T1000 (cell line): ENCODE measurements at places on chromosomes 6 and 20.

- DNase-seq: no peak
These were observed at the start of gene PXDC1 for GRCh38 chr6:3751077-3751729. Gene PXDC1, minus strand, starts transcription at chr6:3751713. Its CDS starts 182 bp downstream, at chr6:3751531.

- no peak for DNase-seq
These were observed 112.8 kb downstream of the ADTRP start for GRCh38 chr6:11665604-11666326.

GRCh38 chr6:23584134-23584763, 541.8 kb upstream of the NRSN1 start:
- DNase-seq: no peak

- no peak for DNase-seq
These were observed 60.5 kb downstream of the CD83 start for GRCh38 chr6:14178083-14178445.

DNA sequence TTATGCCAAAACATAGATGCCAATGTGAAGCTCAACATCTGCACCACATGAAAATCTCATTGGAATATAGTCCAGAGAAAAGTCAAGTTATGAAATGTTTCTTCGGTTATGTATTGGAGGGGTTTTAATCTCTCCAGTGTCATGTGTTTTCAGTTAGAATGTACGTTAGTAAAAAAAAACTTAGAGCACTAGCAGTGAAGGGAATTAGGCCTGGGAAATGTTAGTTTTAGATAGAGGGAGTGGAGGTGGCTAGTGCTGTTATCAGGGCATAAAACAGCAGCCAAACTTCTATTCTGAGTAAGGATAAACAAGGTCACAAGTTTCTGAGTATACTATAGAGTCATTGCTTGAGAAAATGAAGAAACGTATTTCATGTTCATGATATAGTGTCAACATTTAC, 42.9 kb downstream of the HDGFL1 start:
- DNase-seq: no peak

- DNase-seq: no peak
These were observed 3.5 kb upstream of the DEFB110 start for GRCh38 chr6:50025258-50025657.

DNA sequence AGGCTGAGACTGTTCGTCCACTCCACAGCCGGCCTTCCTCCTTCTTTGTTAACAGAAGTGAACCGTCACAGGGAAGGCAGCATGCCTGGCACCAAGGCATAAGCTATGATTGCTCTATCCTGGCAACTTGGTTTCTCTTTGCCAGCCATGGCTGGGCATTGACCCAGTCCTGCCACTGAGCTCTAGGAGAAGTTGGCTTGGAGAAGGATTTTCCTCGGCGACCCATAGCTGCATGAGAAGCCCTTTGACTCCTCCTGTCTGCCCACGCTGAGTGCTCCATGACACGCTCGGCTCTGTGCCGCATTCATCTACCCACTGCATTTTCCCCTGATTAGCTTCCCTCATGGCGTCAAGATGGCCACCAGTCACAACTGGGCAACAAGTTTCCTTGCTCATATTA, 111.8 kb upstream of the EXOC2 start:
- no peak for DNase-seq

DNA sequence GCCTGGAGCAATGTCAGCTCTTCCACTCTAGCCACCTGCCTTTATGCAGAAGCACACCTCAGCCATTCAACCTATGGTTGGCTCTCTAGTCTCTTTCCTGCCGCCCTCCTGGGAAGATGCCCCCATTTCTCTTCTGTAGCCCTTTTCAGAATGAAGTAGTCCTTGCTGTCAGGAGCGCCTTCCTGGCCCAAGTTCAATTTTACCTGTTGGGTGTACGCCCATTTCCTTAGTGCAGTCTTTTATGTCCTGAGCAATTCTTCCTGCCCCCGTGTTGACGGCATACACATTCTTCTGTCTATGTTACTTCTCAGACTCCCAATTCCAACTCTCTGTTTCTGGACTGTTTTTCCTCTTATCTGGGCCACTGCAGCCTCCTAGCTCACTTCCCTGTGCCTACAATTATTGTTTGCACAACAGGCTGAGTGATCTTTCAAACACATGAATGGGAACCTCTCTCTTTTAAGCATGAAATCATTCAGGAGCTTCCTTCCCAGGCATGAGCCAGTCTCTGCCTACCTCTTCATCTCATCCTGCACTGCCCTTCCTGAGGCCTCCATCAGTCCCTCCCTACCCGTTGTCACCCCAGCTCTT, 389.2 kb downstream of the CD83 start:
- no peak for DNase-seq

- no peak for DNase-seq
These were observed 157.1 kb upstream of the SMLR1 start for GRCh38 chr6:130670142-130670541.

DNA sequence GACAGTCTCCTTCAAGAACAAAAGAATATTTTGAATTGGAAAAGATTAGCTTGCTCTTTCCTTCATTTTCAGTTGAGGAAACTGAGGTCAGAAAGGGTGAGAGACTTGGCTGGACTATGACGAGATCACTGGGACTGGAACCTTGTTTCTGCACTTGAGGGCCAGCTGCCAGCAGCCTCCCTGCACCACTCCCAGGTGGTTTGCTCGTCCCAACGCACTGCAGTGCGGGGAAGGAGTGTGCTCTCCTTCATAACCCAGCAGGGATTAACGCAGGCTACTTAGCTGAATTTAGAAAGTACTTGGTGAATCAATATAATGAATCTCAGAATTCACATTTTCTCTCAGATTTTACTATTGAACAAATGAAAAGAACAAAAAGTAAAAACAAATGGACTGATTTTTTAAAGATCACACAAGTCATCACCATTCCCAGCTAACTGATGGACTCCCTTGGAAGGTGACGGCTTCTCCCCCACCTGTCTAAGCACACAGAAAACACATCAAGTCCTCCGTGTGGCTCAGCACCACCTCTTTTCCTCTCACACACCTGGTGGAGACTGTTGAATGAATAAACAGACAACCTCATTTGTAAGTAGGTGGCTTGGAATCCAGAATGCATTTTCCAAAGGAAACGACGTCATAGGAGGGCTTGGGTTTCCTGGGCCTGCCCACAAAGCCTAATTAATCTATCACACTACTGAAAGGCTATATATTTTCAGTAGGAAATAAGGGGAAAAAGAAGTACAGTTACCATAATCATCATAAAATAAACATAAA, 121.0 kb downstream of the QRSL1 start:
- no peak for DNase-seq

- no peak for DNase-seq
These were observed 8.1 kb downstream of the NPBWR2 start for GRCh38 chr20:64099086-64099786.

- DNase-seq: no peak
These were observed 52.1 kb upstream of the VSTM2L start for GRCh38 chr20:37850724-37851355.

- DNase-seq: no peak
These were observed 33.4 kb upstream of the SLC35B3 start for GRCh38 chr6:8468552-8469356.

DNA sequence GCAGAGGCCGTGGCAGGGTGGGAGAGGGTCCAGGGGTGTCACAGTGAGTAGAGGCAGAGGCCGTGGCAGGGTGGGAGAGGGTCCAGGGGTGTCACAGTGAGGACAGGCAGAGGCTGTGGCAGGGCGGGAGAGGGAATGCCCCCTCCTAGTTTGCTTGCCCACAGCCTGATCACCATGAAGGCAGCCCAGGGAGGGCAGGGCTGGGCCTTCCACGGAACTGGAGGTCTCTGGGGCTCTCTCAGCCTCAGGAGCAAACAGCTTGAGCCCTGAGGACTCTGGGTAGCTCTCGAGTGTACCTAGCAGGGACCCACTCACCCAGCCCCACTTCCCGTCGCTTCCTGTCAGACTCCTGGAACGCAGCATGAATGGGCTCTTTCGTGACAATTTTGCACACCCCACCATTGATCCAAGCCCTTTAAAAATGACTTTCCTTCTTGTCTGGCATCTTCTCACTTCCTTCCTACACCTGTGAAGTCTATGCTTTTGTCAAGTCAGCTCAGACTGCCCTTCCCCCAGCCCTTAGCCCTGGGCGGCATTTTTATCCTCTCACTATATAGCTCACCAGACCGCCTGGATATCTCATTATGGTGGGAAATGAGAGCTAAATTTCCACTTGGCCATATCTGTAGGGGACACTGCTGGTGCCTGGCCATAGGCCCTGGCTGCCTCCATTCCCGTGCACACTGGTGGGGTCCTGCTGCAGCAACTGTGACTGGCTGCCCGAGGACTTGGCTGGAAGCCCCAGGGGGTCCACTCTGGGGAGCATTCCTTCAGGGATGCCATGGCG, 140.3 kb downstream of the CDC5L start:
- DNase-seq: no peak

DNA sequence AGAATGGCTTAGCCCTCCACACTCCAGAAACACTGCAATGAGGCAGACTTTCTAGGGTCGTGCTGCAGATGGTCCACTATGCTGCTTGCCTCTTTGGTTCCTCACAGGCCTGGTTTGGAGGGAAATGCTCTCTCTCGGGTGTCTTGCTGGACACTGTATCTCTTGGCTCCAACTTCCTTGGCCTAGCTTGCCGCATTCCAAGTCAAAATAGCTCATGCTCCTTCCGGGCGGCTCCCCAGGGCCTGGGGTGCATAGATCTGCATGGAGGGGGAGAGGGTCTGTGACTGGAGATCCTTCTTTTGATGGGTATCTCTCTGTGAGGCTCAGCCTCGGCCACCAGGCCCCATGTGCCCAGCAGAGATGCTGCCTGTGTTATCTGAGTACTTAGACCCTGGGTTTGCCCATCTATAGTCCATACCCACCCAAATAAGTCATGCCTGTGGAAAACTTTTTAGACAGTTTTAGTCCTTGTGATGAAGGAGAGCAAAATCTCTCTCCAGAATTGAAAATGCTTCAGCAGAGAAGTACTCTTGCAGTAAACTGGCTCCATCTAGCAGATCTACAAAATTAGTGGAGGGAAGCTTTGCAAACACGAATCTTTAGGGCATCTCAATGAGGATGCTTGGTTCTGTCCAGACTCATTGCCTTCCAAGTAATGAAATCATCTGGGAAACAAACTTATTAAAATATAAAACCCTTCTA, 264.1 kb upstream of the RIN2 start:
- no peak for DNase-seq

DNA sequence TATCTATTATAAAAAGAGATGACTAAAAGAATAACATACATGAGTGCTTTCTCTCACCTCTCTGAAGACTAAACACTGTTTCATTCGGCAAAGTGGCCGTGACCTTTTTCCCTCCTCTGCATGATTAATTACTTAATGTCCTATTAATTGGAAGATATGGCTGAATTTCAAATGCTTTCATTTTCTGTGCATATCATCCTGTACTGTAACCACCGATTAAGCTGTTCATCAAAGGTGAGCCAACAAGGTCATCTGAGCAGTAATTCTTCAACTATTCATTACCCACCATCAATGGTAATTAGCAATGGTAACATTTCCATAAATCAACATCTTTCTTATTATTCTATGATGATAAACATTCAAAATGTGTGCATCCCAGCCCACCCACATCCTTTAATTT, 125.2 kb downstream of the PTPRK start:
- DNase-seq: no peak

DNA sequence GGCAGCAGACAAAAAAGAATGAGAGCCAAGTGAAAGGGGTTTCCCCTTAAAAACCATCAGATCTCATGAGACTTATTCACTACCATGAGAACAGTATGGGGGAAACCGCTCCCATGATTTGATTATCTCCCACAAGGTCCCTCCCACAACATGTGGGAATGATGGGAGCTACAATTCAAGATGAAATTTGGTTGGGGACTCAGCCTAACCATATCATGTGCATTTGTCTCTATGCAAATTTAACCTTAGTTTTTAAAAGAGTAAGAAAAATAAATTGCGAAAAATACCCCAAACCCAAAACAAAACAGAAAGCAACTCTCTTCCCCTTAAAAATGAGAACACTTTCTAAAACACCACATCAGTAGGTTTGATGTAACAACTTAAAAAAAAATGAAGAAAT, 22.6 kb upstream of the GPR6 start:
- DNase-seq: no peak

- DNase-seq: no peak
These were observed 49.0 kb downstream of the SIM1 start for GRCh38 chr6:100415768-100416167.

- DNase-seq: no peak
These were observed 4.3 kb downstream of the CCDC167 start for GRCh38 chr6:37495244-37495934.

GRCh38 chr6:17705428-17705777, 1.3 kb downstream of the NUP153 start:
- DNase-seq: peak; percentile 44

- DNase-seq: no peak
These were observed 105.8 kb downstream of the JARID2 start for GRCh38 chr6:15351631-15352030.

DNA sequence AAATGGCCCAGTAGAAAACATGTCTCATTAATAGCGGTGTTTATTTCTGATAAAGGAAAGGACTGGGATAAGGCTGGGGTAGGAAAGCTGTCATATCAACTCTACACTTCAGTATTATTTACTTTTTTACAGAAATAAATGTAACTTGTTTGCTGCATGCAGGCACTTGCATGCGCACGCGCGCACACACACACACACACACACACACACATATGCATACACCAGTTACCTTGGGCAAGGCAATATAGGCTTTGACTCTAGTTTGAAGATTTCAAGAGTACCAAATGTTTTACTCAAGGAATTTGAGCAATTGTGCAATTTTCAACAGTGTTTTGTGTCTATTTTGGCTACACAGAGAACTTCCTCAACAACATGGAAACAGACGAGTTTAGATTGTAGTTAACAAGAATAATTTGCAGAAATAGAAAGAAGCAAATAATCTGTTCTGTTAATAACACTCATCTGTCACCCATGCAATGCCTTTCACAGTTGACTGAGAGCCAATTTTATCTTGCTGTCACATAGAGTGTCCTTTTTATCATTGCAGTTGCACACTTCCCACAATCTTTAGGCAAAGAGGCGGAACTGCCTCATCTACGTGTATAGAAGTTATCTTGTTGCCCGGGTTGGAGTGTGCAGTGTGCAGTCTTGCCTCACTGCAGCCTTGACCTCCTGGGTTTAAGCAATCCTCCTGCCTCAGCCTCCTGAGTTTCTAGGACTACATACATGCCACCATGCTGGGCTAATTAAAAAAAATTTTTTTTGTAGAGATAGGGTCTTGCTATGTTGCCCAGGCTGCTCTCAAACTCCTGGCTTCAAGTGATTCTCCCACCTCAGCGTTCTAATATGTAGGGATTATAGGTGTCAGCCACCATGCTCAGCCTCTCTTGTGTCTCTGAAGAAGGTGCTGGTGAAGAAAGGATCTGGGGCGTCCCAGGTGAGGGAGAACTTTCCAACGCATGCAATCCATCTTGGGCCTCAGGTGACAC, 74.8 kb upstream of the SHLD1 start:
- DNase-seq: no peak

DNA sequence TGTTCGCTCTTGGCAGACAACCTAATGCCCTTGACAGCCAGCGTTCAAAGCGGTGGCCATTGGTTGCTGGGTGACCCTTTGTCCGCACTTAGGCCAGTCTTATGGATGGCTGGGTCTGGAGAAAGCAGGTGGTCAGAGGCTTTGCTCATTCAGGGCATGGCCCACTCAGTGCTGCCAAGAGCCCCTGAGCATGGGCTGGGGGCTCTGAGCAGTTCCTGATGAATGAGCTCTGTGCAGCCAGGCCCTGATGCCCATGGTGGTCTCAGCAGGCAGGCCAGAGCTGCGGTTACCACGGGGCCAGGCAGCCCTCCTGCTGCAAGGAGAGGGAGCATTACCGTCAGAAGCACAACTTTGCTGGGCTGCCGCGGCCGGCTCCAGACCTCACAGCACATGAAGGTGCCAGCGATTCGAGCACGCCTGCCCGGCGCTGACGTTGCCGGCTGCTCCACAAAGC, 36.3 kb downstream of the CDH4 start:
- no peak for DNase-seq

GRCh38 chr6:39223555-39223954, 5.7 kb downstream of the KCNK5 start:
- DNase-seq: no peak
